ENCODE measurements at places on chromosomes 12 and 14.

- DNase-seq, result no peak
These were observed 42.4 kb downstream of the DUSP16 start for GRCh38 chr12:12520273-12520672.

DNA sequence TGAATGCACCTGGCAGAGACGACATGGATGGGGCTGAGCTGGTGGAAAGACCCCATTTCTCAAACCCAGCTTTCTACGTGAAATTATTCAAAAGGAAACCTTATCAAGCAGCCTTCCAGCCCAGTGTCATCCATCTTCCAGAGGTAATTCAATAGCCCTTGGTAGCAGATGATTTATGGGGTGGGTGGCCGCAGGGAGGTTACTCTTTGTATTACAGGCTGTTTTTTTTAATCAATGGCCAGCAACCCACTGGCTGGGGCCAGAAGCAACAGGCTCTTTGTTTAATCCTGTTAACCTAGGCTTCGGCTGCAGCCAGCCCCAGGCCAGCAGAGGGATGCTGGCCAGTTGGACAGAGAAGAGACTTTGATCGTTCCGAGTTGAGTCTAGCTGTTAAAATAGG is 139.8 kb upstream of the SRRM4 start:
- DNase-seq, result no peak

DNA sequence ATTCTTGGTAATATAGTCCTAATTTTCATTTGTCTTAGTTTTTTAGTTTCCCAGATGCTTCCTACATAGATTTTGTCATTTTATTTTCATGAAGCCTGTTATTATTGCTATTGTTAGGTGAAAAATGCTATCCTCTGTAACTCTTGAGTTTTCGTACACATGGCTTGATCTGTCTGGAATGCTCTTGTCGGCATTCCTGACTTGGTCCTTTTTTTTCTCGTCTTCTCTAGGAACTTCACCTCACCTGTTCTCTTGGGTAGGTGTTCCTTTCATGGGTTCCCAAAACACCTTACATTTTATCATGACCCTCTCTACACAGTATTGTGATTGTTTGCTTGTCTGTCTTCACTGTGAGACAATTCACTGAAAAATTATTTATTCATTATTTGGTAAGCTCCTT is 267.4 kb downstream of the TMTC2 start:
- no peak for DNase-seq

- no peak for DNase-seq
These were observed 589.3 kb downstream of the BCL11B start for GRCh38 chr14:98682726-98683125.

- no peak for DNase-seq
These were observed 160.2 kb downstream of the CCDC91 start for GRCh38 chr12:28350502-28350901.

- no peak for DNase-seq
These were observed 124.5 kb downstream of the CALM1 start for GRCh38 chr14:90521084-90521929.

- DNase-seq, result peak; percentile 14
These were observed 267.8 kb downstream of the KTN1 start for GRCh38 chr14:55847766-55848165.

DNA sequence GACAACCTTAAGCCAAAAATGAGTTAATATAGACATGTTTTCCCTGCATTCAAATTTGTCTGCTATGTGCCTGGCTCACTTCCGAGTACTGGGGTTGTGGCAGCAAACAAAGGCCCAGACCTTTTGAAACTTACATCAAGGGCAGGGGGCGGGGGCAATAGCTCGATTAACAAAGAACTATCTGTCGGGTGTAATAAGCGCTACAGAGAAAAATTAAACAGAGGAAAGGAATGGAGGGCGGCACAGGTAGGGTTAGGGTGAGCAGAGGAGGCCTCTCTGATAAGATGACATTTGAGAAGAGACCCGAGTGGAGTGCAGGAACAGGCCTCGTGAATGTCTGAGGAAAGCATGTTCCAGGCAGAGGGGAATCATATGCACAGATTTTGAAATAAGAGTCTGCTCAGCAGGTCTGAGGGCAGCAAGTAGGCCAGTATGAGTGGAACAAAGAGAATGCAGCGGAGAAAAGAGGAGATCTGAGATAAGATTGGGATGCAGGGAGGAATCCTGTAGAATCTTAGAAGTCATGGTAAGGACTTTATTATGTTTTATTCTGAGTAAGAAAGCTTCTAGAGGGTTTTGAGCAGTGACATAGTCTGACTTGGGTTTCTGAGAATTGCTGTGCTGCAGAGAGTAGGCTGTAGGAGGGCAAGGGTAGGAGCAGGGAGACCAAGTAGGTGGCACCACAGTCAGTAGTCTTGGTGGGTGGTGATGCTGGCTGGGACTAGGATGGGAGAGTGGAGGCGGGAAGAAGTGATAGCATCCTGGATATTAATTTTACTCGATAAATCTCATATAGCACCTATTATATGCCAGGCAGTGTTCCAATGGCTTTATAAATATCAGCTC is 52.6 kb downstream of the BICDL1 start:
- DNase-seq, result no peak

DNA sequence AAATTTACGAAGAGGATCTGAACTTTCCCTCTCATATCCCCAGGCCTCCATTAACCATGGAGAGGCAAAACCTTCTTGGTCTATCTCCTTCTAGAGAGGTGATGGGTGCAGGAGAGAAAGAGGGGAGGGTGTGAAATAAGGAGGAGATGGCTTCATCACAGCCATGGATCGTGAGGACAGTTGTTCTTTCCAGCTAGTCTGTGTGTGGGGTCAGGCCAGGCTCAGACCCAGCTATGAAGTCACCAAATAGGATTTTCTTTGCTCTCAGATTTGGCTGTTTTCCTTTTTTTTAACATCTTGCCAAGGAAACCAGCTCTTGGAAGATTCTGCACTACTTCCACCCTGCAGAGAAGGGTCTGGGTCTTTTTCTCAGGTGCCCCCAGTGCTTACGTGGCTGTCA is 64.9 kb upstream of the FAM181A start:
- no peak for DNase-seq

DNA sequence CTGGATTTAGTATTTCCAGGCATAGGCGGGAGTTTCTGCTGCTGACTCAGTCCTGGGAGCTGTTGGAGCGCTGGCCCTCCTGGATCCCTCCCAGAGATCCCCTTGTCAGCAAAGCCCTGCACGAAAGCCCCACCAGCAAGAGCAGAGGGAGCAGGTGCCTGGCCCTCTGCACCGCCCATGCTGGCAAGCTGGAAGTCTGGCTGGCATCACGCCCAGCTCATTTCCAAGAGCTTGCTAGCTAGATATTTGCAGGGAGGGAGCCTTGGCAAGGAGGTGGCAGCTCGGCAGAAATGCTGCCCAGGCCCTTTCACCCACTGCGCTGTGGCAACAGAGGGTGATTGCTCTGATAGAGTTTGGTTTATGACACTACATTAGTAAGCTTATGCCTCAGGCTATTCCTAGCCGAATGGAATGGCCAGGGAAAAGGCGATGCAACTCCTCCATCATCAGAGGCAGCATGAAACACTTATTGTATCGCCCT is 193.9 kb downstream of the EMP1 start:
- peak; percentile 61 for DNase-seq

GRCh38 chr14:92959189-92959531 is 36.2 kb downstream of the CHGA start:
- DNase-seq, result peak; percentile 25

DNA sequence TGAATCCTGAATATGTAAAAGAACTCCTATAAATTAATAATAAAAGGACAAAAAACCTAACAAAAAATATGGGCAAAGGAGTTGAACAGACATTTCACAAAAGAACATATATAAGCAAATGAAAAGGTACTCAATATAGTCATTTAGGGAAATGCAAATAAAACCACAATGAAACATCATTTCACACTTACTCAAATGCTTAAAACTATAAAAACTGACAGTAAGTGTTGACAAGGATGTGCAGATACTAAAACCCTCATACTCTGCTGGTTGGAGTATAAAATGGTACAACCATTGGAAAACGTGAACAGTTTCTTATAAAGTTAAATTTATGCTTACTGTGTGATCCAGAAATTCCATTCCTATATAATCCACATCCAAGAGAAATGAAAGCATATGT is 247.1 kb downstream of the GXYLT1 start:
- no peak for DNase-seq

DNA sequence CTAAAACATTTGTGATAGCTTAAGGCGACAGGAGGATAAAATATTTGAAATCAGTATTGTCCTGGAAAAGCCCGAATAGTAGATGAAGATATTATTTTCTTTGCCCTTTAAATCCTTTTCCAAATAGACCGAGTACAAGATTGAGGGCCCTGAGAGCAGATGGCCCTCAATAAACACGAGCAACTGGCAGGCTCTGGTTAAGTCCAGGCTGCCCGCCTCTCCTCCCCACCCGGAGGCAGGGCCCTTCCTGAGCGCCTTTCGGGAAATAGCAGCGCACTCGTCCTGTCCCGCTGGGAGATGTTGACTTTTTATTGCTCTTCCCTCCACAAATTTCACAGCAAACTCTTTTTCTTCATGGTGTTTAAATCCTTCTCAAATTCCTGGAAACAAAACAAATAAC is 50.8 kb upstream of the MAX start:
- no peak for DNase-seq

- DNase-seq, result no peak
These were observed 638.5 kb upstream of the MIS18BP1 start for GRCh38 chr14:45891417-45892080.

DNA sequence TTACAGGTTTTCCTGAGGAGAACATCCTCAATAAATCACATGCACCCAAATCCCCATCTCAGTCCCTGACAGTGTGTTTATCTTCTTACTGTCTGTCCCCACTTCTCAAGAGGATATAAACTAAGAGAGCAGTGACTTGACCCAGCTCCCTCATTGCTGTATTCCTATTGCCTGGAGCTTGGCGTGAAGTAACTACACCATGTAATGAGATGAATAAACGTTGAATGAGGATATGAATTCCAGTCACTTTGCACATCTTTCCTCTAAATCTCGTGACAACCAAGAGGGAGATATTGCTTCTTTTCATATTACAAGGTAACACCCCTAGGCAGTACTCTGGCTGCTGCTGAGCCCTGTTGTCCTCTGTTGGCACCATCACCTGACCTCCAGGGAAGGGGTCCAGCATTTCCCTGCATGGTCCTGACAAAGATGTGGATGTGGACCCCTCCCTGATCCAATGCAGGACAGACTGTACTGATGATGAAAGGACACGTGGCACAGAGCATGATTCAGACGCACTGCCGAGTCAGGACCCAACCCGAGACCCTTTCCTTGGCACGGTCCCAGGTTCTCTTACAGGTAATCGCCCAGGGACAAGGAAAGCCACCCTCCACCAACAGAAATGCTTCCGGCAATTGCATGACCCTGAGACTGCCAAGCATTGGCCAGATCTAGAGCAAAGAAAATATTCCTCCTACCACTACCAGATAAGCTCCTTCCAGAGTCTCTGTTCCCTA is 47.7 kb upstream of the CPM start:
- no peak for DNase-seq

DNA sequence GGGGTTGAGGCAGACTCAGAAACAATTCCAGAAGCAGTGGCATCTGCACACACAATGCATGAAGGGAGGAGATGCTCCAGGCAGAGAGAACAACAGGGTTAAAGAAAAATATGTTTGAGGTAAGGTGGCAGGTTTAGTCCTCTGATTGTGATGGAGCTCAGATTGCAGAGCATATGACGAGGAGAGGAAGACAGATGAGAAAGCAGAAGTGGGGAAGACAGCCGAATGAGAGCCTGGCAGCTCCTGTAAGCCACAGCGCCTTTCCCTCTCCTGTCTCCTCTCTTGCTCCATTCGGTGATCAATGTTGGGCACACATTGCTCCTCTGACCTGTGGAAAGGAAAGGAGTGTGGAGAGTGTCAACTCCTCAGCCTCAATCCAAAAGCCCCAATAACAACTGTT is 372.2 kb downstream of the GXYLT1 start:
- no peak for DNase-seq

GRCh38 chr12:5273709-5274108 is 158.2 kb upstream of the NTF3 start:
- DNase-seq, result no peak

GRCh38 chr12:93347054-93347785 is 30.5 kb upstream of the NUDT4 start:
- no peak for DNase-seq

DNA sequence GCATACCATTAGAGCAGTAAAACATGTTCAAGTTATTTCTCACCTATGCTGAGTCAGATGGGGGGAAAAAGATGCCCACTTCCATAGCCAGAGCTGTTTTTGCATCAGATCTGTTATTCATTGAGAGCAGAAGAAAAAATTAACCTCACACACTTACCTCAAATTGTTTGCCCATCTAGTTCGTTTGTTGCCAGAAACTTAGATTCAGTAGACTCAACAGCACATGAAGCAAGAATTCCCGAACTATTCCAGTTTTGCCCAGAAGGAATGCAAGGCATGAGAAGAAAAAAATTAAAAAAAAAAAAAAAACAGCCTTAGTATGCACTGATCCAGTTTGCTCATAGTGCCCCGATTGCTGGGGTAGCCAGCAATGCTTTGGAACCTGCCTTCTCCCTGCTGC is 12.4 kb upstream of the DPF3 start:
- peak; percentile 29 for DNase-seq

GRCh38 chr14:104844306-104845032 is 20.6 kb upstream of the CEP170B start:
- DNase-seq, result no peak

GRCh38 chr14:105030194-105030593 is 9.3 kb upstream of the CDCA4 start:
- no peak for DNase-seq

DNA sequence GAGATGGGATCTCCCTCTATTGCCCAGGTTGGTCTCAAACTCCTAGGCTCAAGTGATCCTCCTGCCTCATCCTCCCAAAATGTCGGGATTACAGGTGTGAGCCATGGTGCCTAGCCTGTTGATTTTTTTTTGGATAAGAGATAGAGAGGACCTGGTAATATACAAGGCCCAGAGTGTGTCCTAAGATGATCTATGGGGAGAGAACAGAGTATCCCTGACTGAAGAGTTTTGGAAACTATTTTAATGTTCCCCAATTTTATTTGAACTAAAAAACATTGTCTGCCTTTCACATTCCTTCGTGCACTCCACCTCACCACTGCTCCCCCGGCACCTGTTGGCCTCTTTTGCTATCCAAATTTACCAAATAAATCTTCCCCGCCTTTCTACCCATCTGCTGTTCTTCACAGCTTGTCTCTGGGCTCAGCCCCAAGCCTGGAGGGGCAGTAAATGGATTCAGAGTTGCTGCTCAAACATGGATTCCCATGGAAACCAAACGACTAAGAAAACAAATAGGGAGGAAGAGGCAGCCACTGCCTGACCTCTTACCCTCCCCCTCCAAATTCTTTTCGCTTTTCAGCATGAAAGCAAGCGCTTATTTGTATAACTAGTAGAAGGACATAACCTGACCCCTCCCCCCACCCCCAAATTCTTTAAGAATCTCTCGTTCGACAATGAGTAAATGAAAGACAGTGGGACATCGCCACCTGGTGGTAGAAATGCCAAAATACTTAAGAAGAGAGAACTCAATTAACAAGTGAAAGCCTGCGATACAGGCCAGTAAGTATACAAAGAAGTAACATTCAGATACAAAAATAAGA is 22.6 kb downstream of the OR10G3 start:
- peak; percentile 36 for DNase-seq

GRCh38 chr12:24945845-24946244 is 3.1 kb downstream of the BCAT1 start:
- no peak for DNase-seq
